ENCODE measurements at places on chromosomes 7 and 10.

- no peak for DNase-seq
These were observed 473.1 kb upstream of the PODXL start for GRCh38 chr7:132029369-132030085.

GRCh38 chr7:108463613-108464012 is 7.4 kb upstream of the NRCAM start:
- no peak for DNase-seq

DNA sequence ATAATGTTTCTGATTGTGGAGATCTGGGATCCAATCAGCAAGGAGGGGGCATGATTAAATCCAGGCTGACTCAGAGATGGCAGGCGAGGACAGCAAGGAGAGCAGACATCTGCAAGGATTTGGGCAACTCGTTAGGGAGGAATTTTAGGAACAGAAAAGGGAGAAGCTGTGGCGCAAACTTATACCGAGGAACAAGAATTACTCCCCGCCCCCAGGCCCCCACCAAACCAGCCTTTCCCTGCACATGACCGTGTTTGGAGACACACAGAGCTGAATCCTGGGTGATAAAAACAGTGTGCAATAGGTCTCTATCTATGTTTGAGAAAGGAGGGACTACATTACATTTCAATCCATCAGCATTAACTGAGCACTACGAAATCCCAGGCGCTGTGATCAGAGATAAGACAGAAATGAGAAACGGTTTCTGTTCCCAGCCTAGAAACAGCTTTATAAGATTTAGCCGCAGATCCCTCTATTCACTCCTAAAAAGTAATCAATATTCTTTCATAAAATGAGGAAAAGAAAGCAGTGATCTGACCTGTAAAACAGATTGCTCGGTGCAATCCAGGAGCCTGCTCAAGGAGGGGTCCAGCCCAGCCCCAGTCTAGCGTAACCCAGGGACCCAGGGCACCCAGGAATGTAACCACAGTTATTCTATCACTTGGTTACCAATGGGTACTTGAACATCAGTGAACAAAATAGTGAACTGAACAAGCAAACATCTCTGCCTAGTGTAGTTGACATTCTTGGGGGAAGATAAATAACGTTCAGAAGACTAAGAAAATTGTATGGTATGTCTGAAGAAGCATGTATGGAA is 37.2 kb upstream of the RAPGEF5 start:
- DNase-seq: no peak

- DNase-seq: no peak
These were observed 871 bp upstream of the GTF2IRD1 start for GRCh38 chr7:74452748-74453321.

- no peak for DNase-seq
These were observed 17.0 kb upstream of the NODAL start for GRCh38 chr10:70458329-70459060.

DNA sequence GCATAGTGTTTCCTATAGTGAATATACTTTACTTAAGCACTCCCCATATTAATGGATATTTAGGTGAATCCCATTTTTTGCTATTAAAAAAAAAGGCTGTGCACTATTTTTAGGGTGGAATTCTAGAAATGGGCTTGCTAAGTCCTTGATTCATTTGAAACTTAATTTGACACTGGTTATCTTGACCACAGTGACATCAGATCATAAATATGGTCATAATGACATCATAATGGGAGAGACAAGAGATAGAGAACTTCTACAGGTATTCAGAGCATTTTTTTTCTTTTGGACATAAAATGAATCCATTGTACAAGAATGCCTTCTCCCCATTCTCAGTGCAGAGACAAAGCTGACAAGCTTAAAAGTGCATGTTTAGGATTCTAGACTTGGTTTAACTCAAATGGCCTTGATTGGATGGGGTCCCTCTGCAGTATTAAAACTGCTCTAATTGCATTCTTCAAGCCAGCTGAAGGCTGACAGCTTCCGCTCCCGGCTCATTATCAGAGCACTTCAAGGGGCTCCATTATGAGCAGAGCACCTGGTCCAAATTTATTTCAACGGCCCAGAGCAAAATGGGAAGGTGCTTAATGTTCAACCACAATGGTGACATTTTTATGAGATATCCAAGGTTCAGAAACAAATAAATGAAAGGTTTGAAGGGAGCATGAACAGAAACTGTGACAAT is 104.8 kb downstream of the JAZF1 start:
- no peak for DNase-seq

GRCh38 chr7:29975561-29975960 is 14.0 kb downstream of the SCRN1 start:
- DNase-seq: no peak

- DNase-seq: no peak
These were observed 72.2 kb downstream of the ZNF783 start for GRCh38 chr7:149334219-149334618.

DNA sequence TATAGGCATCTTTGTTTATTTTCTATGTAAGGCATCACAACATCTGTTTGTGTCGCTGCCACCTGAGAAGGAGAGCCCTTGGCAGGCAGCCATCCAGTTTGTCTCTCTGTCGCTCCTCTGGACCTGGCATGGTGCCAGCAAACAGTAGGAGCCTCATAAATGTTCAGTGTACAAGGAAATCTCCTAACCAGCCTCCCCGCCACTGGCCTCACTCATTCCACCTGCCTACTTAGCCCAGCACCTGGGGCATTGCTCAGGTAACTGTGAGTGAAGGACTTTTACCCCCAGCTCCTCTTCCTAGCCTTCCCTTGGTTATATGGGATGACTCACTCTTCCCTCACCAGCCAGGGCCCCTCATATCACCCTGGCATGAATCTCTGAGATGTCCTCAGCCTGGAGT is 61.7 kb upstream of the NPTX2 start:
- DNase-seq: no peak

DNA sequence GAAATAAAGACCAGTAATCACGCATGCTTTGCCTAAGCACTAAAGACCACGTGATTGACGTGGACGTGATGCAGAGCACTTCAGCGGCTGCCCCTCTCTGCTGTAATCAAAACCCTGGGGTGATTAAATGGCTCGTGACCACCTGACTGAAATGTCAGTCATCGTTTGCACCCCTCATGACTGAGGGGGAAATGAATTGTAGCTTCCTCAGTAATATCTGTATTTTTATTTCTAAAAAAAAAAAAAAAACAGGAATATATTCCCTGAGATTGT is 148.1 kb upstream of the RSU1 start:
- no peak for DNase-seq

DNA sequence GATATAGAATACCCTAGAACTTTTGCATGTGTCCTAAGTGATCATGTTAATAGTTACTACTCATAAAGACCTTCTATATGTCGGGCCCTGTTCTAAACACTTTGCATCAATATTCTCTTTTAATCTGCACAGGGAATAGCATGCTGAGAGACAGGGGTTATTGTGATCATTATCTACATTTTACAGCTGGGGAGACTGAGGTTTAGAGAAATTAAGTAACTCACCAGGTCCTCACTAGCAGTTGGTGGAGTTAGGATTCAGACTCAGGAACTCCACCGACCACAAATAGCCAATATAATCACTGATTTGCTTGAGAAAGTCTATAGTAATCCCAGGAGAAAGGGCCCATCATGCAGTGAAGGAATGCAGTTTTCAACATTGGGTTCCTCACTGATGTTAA is 111.2 kb upstream of the ADO start:
- DNase-seq: no peak

GRCh38 chr10:74995806-74996205 is 115.7 kb upstream of the SAMD8 start:
- DNase-seq: no peak

- no peak for DNase-seq
These were observed 78.0 kb upstream of the AMPH start for GRCh38 chr7:38709123-38709522.

- no peak for DNase-seq
These were observed 33.3 kb downstream of the AFAP1L2 start for GRCh38 chr10:114370966-114371365.

GRCh38 chr10:80520661-80521470 is 16.8 kb upstream of the SH2D4B start:
- DNase-seq: no peak

All from esophagus squamous epithelium (tissue), 5 donors.